ENCODE measurements at places on chromosomes 6 and 20. TPM values are rescaled to one million over a fixed set of nuclear protein-coding genes. Genes with fewer than 3 reads are reported as not detected.

GRCh38 chr6:55136916-55137315 is 37.4 kb upstream of the HCRTR2 start:
- DNase-seq = no peak

DNA sequence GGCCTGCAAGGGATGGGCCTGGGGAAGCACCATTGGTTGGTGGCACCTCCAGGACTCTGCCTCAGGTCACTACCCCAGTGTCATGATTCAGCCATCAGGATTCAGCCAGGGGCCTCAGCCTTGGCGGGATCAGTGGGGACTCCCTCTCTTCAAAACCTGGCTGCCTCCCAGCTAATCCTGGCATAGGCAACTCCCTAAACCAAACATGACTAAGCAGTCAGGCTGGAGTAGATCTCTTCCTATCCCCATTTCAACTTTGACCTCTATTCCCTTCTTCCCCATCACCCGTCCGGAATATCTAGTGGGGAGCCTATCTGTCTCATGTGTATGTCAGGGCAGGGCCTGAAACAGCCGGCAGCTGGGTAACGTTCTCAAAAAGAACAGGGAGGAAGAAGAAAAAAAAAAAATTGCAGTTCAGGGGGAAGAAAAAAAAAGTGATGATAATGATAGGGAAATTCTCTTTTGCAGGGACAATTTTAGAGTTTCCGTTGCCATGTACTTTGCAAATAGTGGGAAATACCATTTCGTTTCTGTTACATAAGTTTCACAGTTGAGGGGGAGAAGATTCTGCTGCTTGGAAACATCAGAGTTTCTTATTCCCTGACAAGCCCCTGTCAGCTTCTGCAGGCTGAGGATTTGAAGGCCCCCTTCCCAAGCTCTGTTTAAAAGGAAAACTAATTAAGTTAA is 4.1 kb upstream of the PREX1 start:
- DNase-seq = no peak

DNA sequence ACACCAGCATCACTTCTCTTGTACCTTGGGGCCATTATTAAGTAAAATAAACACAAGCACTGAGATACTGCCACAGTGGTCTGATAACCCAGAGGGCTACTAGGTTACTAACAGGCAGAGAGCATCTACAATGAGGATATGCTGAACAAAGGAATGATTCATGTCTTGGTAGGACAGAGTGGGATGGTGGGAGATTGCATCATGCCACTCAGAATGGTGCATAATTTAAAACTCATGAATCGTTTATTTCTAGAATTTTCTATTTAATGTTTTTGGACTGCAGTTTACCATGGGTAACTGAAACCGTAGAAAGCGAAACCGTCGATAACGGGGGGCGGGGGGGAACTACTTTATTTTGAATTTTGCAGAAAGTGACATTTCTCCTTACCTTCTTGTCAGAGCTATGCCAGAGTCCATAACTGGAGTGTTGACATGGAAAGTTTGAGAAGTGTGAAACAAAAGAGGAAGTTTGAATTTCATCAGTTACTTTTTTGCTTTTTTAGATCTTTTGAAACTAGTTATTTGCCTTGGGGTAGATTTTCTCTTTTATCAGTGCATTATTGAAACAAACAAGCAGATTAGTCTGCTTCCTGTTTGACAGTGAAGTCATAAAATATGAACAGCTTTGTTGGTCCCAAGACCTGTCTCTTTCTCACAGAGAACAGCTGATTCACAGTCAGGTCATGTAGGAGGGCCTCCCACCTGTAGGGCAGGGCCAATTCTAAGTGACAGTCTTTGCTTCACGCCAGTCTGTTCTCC is 124.9 kb downstream of the KLHL32 start:
- no peak for DNase-seq

GRCh38 chr6:37638414-37639341 is 59.0 kb downstream of the MDGA1 start:
- DNase-seq = no peak

DNA sequence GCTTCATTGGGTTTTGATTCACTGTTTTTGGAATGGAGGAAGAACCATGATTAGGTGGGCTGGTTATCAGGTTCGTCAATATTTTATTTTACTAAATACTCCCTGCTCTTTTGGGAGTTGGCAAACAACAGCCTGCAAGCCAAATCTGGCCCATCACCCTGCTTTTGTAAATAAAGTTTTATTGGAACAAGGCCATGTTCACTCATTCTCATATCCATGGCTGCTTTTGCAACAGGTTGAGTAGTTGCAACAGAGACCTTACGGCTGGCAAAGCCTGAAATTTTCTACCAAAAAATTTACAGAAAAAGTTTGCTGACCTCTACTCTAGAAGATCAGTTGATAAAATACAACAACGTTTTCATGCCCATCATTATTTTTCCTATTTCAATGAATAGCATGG is 45.1 kb downstream of the SYTL3 start:
- no peak for DNase-seq

DNA sequence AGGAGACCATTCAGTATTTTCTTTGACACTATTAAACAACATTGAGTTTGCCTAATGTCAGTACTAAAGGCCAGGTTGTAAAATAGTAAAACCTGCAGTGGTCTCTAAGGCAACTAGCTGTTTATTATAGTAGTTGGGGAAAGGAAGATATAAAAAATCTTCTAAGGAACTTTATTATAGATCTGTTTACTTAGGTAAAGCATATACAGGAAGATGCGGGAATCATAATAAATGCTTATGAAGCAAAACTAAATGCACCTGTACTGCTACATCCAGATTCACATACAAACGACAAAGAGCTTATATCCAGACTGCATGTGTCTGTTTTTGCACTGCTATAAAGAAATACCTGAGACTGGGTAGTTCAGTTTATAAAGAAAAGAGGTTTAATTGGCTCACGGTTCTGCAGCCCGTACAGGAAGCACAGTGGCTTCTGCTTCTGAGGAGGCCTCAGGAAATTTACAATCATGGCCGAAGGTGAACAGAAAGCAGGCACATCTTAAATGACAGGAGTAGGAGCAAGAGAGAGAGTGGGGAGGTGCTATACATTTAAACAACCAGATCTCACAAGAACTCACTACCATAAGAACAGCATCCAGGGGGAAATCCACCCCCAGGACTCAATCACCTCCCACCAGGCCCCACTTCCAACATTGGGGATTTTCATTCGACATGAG is 8.7 kb upstream of the TRIM39 start:
- DNase-seq = no peak

DNA sequence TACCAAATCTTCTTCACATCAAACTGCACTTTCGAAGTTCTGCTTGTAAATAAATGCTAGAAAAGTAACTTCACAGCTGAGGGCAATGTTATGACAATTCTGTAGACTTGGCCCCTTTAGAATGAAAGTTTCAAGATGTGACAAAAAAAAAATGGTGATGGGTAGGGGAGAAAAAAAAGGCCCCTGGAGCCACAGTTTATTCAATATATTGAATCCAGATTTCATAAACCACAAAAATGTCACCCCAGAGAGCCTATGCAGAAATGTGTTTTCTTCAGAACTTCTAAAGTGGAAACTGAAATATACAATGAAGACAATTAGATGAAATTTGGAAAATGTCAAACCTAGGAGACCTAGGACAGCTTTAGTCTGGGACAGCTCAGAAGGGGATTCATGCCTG is 143.1 kb downstream of the EDN3 start:
- DNase-seq = no peak

- DNase-seq = peak; percentile 65
Observed at GRCh38 chr20:4573564-4574355, 147.9 kb upstream of the PRND start.

GRCh38 chr20:58058421-58059259 is 169.8 kb downstream of the ANKRD60 start:
- no peak for DNase-seq

GRCh38 chr6:92150553-92150952 is 1268.8 kb downstream of the EPHA7 start:
- no peak for DNase-seq

- DNase-seq = no peak
Observed at GRCh38 chr6:143205991-143206390, 145.3 kb downstream of the AIG1 start.

GRCh38 chr6:5290097-5290496 is 28.8 kb downstream of the FARS2 start:
- DNase-seq = no peak

CCM2L gene
- not detected for total RNA-seq

SLC16A10 gene
- 0.63 TPM for total RNA-seq

SIRPB2 gene
- total RNA-seq = not detected

SLC2A10 gene
- total RNA-seq = 12.5 TPM

HSPA1L gene
- total RNA-seq = 0.29 TPM

PHACTR1 gene
- total RNA-seq = 0.98 TPM

All from epithelial cell of proximal tubule (primary cell).